ENCODE measurements at places on chromosomes 1 and 21.

DNA sequence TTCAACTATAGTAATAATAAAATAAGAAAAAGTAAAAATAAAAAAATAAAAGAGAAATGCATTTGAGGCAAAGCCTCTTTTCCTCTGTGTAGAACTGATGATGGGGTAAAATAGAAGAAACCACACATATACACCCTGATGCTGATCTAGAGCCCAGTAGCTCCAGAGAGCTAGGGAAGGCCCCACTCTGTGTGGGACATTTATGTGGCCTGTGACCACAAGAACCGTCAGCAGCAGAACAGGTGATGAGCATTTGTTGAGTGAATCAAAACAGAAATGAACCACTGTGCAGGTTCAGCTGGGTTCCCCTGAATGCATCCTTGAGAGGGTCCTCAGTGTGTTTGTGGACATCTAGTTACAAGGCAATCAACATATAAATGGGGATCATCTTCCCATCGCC lies 221.8 kb upstream of the HOOK1 start:
- DNase-seq: no peak

- no peak for DNase-seq
These were observed 71.2 kb upstream of the RGL1 start for GRCh38 chr1:183733715-183734114.

DNA sequence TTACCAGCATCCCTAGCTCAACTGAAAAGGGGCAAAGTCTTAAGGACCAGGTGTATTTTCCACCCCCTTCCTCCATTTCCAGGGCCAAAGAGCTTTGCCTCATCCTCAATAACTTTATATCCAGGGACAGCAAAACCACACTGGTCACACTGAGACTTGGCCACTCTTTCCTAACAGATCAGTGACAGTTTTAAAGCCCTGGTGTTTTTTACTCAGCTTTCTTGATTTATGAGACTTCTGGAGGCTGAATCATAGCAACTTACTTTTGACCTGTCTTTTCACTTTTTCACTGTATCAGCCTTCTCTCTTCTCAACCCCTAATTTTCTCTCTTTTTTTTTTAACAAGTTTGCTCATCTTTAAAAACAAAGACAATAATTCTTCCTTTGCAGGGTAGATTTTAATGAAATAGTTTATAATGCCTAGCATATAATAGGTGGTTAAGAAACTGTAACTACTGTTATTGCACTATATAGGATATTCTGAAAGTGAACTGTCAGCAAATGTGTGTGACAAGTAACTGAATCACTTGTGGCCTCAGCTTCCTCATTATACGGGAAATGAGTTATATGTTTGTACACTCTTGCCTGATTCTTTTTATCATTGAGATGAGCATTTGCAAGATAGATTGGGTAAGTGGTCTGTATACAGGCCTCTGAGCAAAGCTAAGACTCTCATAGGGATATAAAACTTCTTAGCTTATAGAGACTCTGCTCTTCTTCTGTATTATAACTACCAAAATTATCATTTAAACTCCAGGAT lies 19.7 kb upstream of the DYNLT5 start:
- DNase-seq: peak; percentile 85

DNA sequence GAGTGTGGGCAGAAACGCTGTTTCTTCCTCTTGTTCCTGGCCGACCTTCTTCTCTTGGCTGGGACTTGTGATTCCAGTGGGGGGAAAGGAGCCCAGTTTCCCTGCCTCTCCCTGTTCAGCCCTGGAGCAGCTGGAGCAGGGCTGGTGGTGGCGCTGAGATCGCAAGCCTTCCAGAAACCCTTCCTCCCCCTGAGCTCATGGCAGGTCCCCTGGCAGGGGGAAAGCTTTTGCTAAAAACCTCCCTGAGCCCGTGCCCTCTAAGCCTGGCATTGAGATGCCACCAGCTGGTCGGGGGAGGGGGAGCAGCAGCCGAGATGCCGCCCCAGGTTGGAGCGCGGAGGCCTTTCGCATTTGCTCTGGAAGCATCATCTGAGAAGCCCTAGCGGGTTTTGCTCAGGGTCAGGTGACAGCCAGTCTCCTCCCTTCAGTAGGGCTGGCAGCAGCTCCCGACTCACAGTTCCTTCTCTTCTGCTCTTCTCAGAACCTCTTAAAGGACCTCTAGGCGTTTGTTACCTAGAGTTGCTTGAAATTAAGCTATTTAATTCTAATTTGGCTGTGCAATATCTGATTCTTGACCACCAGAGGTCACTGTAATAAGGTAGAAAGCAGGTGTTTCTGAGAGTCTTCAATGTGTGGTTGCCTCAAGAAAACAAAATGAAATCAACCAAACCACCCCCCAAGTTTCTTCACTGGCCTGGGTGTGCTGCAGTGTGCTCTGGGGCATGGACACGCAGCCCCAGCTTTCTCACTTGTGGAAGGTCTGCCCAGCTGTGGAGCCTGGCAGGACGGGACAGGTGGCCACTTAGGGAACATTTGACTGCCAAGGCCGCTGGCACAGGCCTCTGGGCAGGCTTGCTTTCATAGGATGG lies 257.3 kb downstream of the CAMTA1 start:
- DNase-seq: no peak

GRCh38 chr1:56477164-56478111 lies 101.9 kb downstream of the PLPP3 start:
- peak; percentile 10 for DNase-seq

GRCh38 chr1:36628804-36629203 lies 146.1 kb upstream of the CSF3R start:
- no peak for DNase-seq

- no peak for DNase-seq
These were observed 10.6 kb downstream of the HCRTR1 start for GRCh38 chr1:31627930-31628559.

- DNase-seq: no peak
These were observed 15.5 kb upstream of the PADI4 start for GRCh38 chr1:17292299-17293160.

GRCh38 chr1:20702416-20702815 lies 15.4 kb downstream of the KIF17 start:
- no peak for DNase-seq

GRCh38 chr21:14050121-14050520 lies 160.6 kb downstream of the LIPI start:
- DNase-seq: no peak

GRCh38 chr1:13616234-13616633 lies 32.6 kb downstream of the PDPN start:
- DNase-seq: no peak

- DNase-seq: peak; percentile 48
These were observed 2.7 kb upstream of the KCNJ9 start for GRCh38 chr1:160078512-160079195.

DNA sequence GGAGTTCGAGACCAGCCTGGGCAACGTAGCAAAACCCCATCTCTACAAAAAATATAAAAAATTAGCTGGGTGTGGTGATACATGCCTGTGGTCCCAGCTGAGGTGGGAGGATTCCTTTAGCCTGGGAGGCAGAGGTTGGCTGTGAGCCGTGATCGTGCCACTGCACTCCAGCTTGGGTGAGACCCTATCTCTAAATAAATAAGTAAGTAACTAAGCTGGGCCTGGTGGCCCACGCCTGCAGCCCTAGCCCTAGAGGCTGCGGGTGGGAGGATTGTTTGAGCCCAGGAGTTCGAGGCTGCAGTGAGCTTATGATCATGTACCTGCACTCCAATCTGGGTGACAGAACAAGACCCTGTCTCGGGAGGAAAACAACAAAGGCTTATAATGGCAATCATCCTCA lies 4.6 kb downstream of the CLIC4 start:
- no peak for DNase-seq

DNA sequence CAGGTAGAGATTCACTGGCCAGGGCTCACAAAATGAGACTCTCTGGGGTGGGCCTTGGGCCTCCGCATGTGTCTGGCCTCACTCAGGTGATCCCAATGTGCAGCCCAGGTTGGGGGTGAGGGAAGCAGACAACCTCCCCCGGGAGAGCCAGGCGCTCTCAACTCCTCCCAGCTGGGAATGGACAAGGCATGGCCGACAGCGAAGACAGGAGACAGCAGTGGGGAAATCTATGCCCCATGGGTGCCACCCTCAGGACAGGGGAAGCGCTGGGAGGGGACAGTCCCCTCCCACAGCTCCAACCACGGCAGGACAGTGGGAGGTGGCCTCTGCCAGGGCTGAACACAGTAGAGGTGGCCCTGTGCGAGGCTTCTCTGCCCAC lies 47.7 kb downstream of the PRDM15 start:
- DNase-seq: no peak

- DNase-seq: no peak
These were observed 66.3 kb upstream of the NTPCR start for GRCh38 chr1:232883992-232884661.

GRCh38 chr1:117751321-117751720 lies 145.5 kb downstream of the TENT5C start:
- DNase-seq: no peak

DNA sequence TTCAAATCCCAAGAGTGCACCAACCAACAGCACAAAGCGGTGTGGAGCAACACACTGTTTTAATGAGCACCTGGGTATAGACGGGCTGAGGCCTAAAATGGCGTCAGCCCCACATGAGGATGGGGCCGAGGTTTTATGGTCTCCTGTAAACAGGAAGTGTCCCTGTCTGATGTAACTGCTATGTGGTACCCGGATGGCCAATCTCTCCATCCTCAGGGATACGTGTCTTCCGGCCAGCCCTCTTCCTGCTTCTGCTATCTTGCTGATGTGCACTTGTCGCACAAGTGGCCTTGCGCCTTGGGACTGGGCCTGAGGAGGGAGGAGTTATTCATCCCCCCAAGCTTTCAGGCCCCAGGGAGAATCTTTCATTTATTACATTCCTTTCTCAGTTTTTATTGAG lies 73.5 kb downstream of the CNST start:
- DNase-seq: no peak

GRCh38 chr1:151472856-151473731 lies 13.8 kb upstream of the POGZ start:
- peak; percentile 21 for DNase-seq

DNA sequence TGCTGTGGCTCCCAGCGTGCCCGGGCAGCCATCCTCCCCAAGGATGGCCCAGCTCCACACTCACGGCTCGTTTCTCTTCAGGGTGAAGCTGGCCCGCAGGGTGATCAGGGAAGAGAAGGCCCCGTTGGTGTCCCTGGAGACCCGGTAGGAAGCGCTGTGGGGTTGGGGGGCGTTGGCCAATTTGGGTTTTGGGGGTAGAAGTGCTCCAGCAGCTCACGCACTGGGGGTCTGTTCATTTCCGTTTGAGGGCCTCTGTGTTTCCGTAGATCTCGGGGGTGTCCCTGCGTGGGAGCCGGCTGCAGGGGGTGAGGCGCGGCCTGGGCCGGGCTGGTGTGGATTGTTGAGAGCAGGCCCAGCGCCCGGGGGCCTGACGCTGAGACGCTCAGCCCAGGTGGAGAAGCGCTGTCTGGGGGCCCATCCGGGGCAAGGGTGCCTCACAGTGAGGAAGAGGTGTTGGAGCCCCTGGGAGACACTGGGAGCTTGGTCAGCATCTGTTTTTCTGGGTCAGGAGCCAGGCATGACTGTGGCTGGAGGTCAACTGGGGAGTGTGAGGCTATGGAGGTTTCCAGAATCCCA lies 12.6 kb downstream of the COL6A1 start:
- DNase-seq: no peak

DNA sequence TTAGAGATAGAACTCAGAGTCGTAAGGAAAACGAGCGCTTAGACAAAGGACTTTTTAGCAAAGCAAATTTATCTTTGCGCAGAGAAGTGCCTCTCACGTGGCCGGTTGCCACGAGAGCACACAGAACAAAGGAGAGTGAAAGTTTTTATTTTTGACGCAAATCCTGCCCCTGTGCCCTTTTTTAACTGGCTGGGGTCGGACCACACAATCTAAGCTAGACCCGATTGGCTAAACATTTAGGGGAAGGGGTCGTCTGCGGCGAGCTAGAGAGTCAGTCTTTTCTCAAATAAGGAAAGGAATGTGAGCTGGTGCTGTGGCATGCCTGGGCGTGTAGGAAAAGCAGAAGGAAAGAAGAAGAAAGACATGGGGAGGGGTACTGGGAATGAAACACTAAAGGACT lies 2.4 kb downstream of the KRTAP10-2 start:
- no peak for DNase-seq

GRCh38 chr1:29590583-29591565 lies 354.6 kb downstream of the PTPRU start:
- DNase-seq: no peak

- DNase-seq: no peak
These were observed 87.5 kb downstream of the COL24A1 start for GRCh38 chr1:86068841-86069756.

GRCh38 chr21:26810676-26811415 lies 34.4 kb downstream of the ADAMTS1 start:
- DNase-seq: no peak

DNA sequence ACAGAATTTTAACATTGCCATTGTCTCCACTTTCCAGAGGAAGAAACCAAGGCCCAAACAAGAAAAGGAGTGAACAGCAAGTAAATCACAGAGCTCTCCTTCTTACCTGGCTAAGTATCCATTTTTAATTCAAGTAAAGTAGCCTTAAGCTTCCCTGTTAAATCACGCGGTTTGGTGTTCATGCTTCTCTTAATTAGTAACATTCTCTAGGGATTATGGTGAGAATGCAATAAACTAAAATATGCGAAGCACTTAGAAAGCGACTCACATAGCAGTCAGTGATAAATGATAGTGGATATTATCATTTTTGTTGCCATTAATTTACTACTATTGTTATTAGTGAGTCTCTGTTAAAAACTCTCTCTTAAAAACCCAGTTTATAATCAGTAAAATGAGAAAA lies 630.5 kb upstream of the TMPRSS15 start:
- DNase-seq: no peak

Measured in CD14-positive monocyte (primary cell).